Endothelial cell of umbilical vein (primary cell): ENCODE measurements at places on chromosomes 11 and 22.

- no peak for DNase-seq
Observed at GRCh38 chr11:2934021-2934550, 4.9 kb upstream of the PHLDA2 start.

DNA sequence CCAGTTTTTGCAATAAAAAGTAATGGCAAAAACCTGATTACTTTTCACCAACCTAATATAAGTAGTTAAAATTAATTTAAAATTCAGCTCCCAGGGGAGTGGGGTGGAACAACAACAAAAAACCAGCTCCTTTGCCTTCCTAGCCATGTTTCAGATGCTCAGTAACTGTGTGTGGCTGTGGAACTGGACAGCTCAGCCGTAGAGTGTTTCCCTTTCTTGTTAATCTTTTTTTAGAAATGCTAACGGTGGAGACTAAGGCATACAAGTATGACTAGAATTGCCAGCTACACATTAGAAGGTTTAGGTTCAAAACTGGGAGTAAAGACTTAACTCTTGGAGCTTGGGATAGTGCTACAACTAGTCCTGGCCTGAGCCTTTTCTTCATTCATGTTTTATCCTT, 45.0 kb downstream of the PPP6R3 start:
- no peak for DNase-seq

- DNase-seq, result no peak
Observed at GRCh38 chr11:35372565-35373283, 46.6 kb downstream of the SLC1A2 start.

DNA sequence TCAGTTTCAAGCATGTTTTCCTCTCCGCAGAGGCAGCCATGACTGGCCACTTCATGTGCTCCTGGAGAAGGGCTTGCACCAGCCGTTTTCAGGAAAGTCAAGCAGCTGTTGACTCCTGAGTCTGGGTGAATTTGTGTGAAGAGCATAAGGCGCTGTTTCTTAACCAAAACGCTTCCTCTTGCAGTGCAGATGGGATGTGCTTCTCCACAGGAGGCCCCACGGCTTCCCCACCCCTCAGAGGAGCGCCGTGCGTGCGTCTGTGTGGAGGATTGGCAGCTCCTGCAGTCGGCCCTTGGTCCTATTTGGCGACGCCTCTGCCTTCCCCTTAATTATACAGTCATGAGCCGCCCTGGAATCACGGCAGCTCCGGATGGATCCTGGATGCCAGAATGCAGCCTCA, 54.1 kb upstream of the B3GAT1 start:
- no peak for DNase-seq

DNA sequence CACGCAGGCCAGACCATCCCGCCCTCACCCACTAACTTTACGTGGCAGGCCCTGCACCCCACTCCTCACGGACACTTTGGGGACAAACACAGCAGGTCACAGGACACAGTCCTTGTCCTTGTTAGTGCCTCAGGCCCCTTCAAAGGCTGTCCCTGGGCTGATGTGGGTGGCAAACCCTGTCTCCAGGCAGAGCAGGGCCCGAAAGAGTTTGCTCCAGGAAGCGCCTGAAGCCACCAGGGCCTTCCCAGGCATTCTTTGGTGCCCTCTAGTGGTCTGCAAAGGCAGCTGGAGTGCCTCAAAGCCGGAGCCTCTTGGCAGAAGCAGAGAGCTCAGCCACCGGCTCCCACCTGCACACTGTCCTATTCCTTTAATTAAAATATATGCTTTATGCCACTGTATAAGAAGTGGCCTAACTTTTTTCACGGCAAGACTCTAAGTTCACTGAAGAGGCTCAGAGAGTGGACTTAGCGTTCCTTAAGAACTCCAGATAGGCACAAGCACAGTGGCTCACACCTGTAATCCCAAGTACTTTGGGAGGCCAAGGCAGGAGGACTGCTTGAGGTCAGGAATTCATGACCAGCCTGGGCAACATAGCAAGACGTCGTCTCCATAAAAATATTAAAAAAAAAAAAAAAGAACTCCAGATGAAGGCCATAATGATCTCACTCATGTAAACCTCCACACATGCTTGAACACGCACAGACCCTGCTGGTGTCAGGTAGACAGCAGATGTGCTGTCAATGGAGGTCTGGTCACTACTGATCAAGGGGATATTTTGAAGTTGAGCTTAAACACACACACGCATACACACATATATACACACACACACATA, 11.1 kb downstream of the TXN2 start:
- peak; percentile 81 for DNase-seq

GRCh38 chr11:117225553-117226170, 6.2 kb downstream of the PCSK7 start:
- no peak for DNase-seq
